ENCODE measurements at places on chromosomes 5 and 9. TPM values are rescaled to one million over a fixed set of nuclear protein-coding genes. Genes with fewer than 3 reads are reported as not detected.

Gene UBE2QL1
- polyA plus RNA-seq: not detected

Gene FOXD4L5
- not detected for polyA plus RNA-seq

Gene PCDHA9
- not detected for polyA plus RNA-seq

Gene NAIP
- 0.76 TPM for polyA plus RNA-seq

Gene NOL8
- polyA plus RNA-seq: 16.8 TPM

Gene FOXD4L4
- polyA plus RNA-seq: not detected

Gene PCDHGA10
- 0.16 TPM for polyA plus RNA-seq

Gene MARCHF11
- polyA plus RNA-seq: not detected

Gene GAPVD1
- 4.7 TPM for polyA plus RNA-seq

Gene GAS1
- 0.72 TPM for polyA plus RNA-seq

Gene DOLPP1
- polyA plus RNA-seq: 17.9 TPM

Gene SLC25A48
- polyA plus RNA-seq: not detected

Gene RASEF
- not detected for polyA plus RNA-seq

Gene KIF24
- 1.7 TPM for polyA plus RNA-seq

Gene SOHLH1
- not detected for polyA plus RNA-seq

Gene OCLN
- polyA plus RNA-seq: 0.78 TPM

Gene SYK
- 2.8 TPM for polyA plus RNA-seq

Gene KCNV2
- not detected for polyA plus RNA-seq

Gene DMRT3
- polyA plus RNA-seq: not detected

Gene PIP5K1B
- not detected for polyA plus RNA-seq

Gene IL4
- not detected for polyA plus RNA-seq

Gene NR4A3
- polyA plus RNA-seq: 0.01 TPM

Gene LECT2
- not detected for polyA plus RNA-seq

Gene TCF7
- 0.55 TPM for polyA plus RNA-seq

Gene SLC9A3
- polyA plus RNA-seq: 0.60 TPM

Gene HTR4
- polyA plus RNA-seq: not detected

Gene CCL27
- polyA plus RNA-seq: 1.2 TPM

Gene CTXN3
- not detected for polyA plus RNA-seq

Gene PLPPR1
- polyA plus RNA-seq: not detected

Gene FOXI1
- polyA plus RNA-seq: not detected

Gene GRM6
- polyA plus RNA-seq: not detected
